ENCODE measurements at places on chromosomes 1 and 21.

DNA sequence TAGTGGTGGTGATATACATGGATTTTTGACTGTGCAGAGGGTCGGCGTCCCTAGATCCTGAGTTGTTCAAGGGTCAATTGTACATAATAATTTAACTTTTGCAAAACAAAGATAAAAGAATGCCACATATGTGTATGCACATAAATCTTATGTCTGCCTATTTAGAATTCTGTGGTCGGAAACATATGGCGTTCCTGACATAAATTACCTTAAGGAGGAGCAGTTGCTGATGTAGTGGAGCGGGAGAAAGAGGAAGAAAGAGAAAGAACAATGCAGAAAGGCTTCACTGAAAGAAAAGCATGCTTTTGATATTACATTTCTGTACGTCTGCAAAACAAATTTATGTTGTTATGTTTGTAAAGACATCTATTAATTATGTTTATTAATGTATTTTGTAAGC, 40.0 kb downstream of the S1PR1 start:
- no peak for DNase-seq

GRCh38 chr21:44875316-44875700, 1.8 kb upstream of the PTTG1IP start:
- no peak for DNase-seq

DNA sequence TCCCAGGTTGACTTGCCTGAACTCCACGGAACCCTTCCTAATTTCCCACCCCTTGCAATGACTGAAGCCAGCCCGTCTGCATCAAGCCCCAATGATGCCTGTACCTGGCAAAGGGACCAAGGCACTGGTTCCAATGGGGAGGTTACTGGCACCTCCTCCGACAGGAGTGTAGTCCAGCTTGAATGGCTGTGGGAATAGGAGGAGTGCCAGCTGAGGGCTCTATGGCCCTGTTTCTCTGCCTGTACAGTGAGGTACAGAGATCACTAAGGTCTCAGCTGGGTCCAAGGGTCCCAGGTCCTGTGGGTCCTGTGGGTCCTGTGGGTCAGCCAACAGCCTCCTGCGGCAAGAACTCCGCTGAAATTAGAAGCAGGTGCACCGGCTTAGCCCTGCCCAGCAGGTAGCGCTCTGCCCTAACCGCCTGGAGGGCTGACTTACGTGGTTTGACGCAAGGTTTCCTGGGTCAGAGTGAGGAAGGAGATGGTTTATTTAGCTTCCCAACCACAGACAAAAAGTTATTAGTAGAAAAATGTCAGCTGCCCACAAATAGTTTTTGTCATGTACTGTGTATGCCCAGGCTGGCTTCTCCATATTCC, 9.9 kb upstream of the SPRR4 start:
- DNase-seq = no peak

- DNase-seq = peak; percentile 83
Observed at GRCh38 chr1:2174348-2175054, 20.1 kb downstream of the FAAP20 start.

DNA sequence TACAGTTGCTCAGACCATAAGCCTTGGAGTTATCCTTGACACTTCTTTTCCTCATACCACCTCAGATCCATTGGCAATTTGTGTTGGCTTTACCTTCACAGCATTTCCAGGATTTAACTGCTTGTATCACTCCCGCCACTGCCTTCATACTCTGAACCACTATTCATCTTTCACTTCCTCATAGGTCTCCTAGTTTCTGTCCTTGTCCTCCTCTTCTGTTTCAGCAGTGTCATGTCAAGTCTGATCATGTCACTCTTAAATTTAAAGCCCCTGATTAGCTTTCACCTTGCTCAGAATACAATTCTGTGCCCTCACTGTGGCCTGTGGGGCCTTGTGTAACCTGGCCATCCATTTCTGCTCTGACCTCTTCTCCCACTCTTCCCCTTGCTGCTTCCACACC, 34.7 kb upstream of the C1orf115 start:
- DNase-seq = no peak

GRCh38 chr1:6614019-6614928, 743 bp downstream of the PHF13 start:
- DNase-seq = peak; percentile 76

DNA sequence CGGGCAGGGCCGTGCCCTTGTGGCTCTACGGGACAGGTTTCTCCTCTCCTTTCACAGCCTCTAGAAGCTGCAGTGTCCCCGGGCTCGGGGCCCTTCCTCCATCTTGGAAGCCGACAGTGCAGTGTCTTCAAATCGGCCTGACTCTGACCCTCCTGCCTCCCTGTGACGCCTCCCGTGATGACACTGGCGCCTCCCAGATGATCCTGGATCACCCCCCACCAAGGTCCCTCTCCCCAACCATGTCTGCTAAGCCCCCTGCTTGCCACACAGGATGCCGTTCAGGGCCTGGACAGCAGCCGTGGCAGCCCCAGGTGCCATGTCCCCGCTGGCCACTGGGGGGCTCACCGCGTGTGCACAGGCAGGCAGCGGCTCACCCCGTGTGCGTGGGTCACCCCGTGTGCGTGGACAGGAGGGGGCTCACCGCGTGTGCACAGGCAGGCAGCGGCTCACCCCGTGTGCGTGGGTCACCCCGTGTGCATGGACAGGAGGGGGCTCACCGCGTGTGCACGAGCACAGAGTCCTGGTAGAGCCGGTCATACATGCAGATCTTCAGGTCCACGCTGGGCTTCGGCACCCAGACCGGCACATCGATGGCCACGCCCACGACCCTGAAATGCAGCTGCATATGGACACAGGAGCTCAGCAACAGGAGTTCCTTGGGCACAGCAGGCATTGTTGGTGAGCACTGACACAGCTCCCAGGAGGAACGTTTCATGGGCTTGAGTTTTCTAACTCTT, 24.9 kb upstream of the TMEM52 start:
- peak; percentile 65 for DNase-seq

- DNase-seq = no peak
Observed at GRCh38 chr1:246319083-246319714, 187.9 kb downstream of the SMYD3 start.

GRCh38 chr1:7591565-7591964, 179.5 kb upstream of the VAMP3 start:
- DNase-seq = no peak

DNA sequence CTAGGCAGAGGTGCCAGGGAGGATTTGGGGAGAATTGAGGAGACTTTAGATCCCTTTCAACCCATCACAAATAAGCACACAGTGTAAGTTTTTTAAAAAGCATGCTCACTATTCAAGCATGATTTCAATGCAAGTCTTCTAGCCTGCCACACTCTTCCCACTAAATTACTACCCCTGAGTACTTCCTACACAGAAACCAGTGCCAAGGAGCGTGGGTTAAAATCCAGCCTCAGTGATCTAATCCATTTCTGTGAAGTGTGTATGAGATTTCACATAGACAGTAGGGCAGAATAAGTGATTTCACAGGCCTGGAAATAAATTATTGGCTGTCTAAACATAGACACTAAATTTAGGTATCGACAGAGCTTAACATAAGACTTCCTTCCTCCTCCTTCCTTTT, 142.9 kb upstream of the ATP1B1 start:
- DNase-seq = no peak

GRCh38 chr1:46456411-46456963, 33.1 kb upstream of the DMBX1 start:
- no peak for DNase-seq

DNA sequence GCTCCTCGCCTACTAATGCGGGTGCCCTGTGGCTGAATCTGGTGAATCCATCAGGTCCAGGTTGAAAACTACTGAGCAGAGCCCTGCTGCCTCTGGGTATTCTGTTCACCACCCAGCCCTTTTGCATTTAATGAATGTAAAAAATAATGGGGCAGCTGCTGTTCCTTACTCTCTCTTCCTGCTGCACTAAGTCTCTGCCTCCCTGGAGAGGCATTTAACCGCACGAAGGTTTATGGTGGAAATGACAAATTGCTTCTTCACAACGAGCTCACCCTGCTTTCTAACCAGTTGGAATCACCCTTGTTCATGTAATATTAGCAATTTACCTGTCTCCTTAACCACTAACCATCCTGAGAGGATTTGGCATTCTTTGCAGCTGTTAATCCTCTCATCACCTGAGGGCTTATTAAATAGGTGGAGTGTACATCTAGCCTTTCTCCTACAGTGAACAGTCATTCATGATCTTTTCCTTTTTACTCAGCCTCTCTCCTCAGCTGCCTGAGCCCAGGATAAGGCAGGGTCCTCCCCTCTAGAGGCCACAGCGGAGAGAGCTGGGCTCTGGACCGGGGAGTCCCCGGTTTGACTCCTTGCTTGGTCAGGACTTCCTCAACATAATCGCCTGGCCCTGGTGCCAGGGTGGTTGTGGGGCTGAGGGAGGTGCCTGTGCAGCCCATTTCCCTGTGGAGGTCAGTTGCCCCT, 97.6 kb downstream of the NOS1AP start:
- no peak for DNase-seq
